Uterus (tissue), 4 donors: ENCODE measurements at places on chromosomes 3 and 15. TPM values are rescaled to one million over a fixed set of nuclear protein-coding genes. Genes with fewer than 3 reads are reported as not detected.
A peak's percentile ranks its signal among the peaks of the same experiment; 100 is the strongest.

DNA sequence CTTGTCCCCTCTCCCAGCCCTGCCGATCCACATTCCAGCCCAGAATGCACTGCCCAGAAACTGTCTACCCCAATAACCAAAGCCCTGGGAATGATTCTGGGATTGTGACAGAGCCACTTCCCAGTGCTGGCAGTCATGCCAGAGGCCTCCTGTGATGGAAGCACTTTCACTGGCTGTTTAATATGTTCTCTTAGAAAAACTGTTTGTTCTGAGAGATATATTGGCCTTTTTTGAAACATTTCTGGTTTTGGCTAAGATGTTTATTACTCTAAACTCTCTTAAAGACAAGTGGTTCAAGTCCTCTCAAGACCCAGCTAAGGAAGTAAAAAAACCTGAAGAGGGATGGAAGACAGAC, 74.0 kb upstream of the HACD2 start:
- peak; percentile 50 for DNase-seq
- H3K27ac ChIP-seq = peak overlapping the region; percentile 96
- H3K4me3 ChIP-seq = no peak overlapping the region
- no peaks in the 10 kb centered on the region for H3K27me3 ChIP-seq

GRCh38 chr3:78761126-78761525, 1006.7 kb downstream of the ROBO1 start:
- DNase-seq = no peak
- H3K27ac ChIP-seq = no peak overlapping the region
- no peak overlapping the region for H3K4me3 ChIP-seq

DNA sequence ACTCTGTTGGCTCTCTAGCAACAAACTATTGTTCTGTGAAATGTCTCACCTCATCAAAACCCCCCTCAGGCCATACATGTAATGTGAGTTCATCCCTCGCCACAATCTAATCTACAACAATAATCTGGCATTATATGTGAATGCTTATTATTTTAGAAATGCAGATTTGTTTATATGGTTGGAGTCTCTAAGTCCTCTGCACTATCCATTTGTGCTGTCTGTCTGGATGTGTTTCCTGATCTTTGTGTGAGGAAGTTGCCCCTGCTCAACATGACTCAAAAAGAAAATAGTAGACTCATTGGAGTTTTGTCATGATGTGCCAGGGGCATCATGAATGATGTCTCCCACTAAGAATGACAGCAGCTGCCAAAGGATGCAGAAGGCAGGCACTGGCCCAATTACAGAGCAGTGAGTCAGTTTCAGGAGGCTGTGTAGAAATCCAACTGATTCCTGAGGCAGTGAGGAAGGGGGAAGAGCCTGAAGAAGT, 161.6 kb upstream of the PDZRN3 start:
- no peaks in the 10 kb centered on the region for H3K36me3 ChIP-seq
- peak; percentile 65 for DNase-seq
- no peak overlapping the region for H3K4me3 ChIP-seq
- H3K4me1 ChIP-seq = no peaks in the 10 kb centered on the region
- H3K27ac ChIP-seq = peak overlapping the region; percentile 77

- peak; percentile 37 for DNase-seq
- H3K4me1 ChIP-seq = no peaks in the 10 kb centered on the region
- no peaks in the 10 kb centered on the region for H3K36me3 ChIP-seq
- peak overlapping the region; percentile 27 for H3K27ac ChIP-seq
- peak overlapping the region; percentile 76 for H3K4me3 ChIP-seq
- no peaks in the 10 kb centered on the region for H3K27me3 ChIP-seq
Observed at GRCh38 chr3:139935866-139936817, 1.2 kb downstream of the CLSTN2 start.

DNA sequence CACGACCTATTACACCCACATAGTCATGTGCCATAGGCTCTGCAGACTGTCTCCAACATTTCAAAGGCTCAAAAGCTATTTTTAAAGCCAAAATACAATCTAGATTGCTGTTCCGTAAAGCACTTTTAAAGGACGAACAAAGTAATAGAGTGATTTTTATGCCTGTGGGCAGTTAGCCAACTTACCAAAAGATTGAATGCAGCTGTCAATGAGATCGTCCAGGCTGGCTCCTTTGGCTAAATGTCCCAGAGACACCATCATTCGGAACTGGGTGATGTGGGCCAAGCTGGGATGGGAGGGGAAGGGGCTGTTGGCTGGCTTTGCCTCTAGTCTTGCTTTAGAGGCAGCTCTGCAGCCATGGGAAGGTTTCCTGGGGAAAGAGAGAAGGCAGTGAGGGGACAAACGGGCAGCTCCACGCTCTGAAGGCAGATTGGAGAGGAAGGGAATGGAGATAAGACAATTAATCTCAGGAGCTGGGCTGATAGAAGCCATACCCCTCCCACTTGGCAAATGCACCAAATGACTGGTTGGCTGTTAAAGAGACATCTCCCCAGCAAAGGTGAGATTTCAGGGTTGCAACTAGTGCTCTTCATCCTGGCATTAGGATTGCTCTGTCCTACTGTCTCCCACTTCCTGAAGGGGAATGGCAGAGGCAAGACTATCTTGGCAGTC, 4.8 kb downstream of the RASGRP1 start:
- DNase-seq = no peak
- H3K4me3 ChIP-seq = no peak overlapping the region
- H3K27ac ChIP-seq = no peak overlapping the region

GRCh38 chr3:52784021-52784621, 6.7 kb downstream of the ITIH1 start:
- peak; percentile 7 for DNase-seq
- H3K36me3 ChIP-seq = no peaks in the 10 kb centered on the region
- H3K27me3 ChIP-seq = no peaks in the 10 kb centered on the region
- no peak overlapping the region for H3K27ac ChIP-seq
- H3K4me3 ChIP-seq = no peak overlapping the region

DNA sequence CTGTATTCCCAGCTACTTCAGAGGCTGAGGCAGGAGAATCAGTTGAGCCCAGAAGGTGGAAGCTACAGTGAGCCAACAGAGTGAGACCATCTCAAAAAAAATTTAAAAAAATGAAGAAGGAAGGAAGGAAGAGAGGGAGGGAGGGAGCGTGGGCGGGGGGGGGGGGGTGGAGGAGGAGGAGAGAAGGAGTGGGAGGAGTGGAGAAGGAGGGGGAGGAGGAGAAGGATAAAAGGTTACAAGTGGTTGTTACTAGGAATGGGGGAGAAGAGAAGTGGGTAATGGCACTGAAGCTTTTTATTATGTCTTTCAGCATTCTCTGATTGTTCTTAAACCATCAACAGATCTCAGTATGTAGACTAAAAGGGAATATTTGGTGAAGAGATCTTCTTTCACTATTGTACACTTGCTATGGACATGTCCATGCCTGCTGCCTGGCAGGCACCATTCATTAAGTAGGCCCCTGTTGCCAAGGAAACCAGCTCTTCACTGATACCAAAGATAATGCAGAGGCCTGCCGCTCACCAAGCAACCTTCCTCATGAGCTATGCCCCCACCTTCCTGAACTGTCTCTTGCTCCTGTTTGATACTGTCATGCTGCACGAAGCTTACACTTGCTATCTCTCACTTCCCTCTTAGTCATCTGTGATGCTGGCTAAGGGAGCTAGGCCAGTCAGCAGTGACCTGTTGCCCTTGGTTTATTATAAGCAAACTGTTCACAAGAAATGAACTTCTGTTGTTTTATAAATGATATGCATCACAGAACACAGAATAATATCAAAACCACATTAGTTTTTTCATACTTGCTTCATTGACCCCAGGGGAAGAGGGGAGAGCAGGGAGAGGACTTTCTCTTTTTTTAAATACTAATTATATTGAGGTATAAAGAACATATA, 23.1 kb downstream of the EPM2AIP1 start:
- H3K36me3 ChIP-seq = no peaks in the 10 kb centered on the region
- H3K27me3 ChIP-seq = no peaks in the 10 kb centered on the region
- no peak for DNase-seq
- no peaks in the 10 kb centered on the region for H3K4me1 ChIP-seq
- H3K27ac ChIP-seq = no peak overlapping the region
- H3K4me3 ChIP-seq = no peak overlapping the region

GRCh38 chr3:130853581-130853980, 40.3 kb upstream of the ATP2C1 start:
- no peak overlapping the region for H3K27ac ChIP-seq
- no peak overlapping the region for H3K4me3 ChIP-seq
- no peaks in the 10 kb centered on the region for H3K4me1 ChIP-seq
- DNase-seq = no peak
- no peaks in the 10 kb centered on the region for H3K36me3 ChIP-seq

DNA sequence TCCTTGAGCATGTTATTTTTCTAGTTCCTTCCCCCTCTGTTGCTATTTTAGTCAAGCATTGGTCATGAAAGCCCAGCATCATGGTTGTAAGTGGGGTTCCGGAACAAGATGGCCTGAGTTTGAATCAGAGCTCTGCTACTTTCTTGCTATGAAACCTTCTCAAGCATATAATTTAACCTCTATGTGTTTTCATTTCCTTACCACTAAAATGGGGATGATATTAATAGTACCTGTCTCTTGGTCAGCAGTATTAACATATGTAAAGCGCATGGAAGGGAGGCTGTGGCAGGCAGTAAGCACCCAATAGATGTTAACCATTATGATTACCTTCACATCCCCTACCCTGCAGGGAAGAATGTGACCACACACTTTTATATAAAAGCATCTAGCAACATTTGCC, 14.3 kb upstream of the SPRED1 start:
- H3K36me3 ChIP-seq = no peaks in the 10 kb centered on the region
- H3K4me1 ChIP-seq = no peaks in the 10 kb centered on the region
- H3K4me3 ChIP-seq = no peak overlapping the region
- no peak overlapping the region for H3K27ac ChIP-seq
- H3K27me3 ChIP-seq = no peaks in the 10 kb centered on the region

DNA sequence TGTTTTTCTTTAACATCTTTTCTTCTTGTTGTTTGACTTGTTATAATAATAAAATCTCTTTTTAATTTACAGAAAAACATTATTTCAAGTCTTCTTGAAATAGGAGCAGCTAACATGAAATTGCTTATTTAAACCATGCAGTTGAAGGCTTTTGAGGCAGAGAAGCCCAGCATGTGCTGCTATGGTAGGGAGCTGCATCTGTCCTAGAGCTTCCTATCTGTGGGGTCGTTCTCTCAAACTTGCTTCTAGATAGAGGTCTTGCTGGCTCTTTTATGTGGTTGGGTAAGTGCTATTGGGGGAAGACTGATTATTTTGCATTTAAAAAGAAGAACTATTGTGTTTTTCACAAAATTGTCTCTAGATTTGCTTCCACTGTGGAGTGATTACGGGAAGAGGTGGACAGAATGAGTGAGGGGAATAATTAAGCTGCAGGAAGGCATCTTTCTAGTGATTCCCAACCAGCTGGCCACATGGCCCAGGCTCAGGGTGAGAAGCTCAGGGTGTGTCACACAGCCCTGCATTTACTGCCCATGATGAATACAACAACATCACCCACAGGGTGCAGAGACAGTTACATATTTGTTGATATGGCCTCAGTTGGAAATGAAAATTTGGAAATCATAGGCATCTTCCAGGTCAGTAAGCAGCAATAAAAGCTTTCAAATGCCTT, 98.7 kb downstream of the CHST2 start:
- H3K36me3 ChIP-seq = no peaks in the 10 kb centered on the region
- no peak for DNase-seq
- no peaks in the 10 kb centered on the region for H3K27me3 ChIP-seq
- H3K4me1 ChIP-seq = no peaks in the 10 kb centered on the region
- no peak overlapping the region for H3K27ac ChIP-seq

- no peaks in the 10 kb centered on the region for H3K27me3 ChIP-seq
- H3K4me1 ChIP-seq = no peaks in the 10 kb centered on the region
- no peak overlapping the region for H3K4me3 ChIP-seq
- H3K36me3 ChIP-seq = no peaks in the 10 kb centered on the region
- H3K27ac ChIP-seq = no peak overlapping the region
Observed at GRCh38 chr3:171967137-171967783, 72.1 kb upstream of the FNDC3B start.

- no peak overlapping the region for H3K4me3 ChIP-seq
- H3K27me3 ChIP-seq = no peaks in the 10 kb centered on the region
- no peak for DNase-seq
- peak overlapping the region; percentile 59 for H3K27ac ChIP-seq
Observed at GRCh38 chr15:50134524-50135024, 15.5 kb upstream of the ATP8B4 start.

DNA sequence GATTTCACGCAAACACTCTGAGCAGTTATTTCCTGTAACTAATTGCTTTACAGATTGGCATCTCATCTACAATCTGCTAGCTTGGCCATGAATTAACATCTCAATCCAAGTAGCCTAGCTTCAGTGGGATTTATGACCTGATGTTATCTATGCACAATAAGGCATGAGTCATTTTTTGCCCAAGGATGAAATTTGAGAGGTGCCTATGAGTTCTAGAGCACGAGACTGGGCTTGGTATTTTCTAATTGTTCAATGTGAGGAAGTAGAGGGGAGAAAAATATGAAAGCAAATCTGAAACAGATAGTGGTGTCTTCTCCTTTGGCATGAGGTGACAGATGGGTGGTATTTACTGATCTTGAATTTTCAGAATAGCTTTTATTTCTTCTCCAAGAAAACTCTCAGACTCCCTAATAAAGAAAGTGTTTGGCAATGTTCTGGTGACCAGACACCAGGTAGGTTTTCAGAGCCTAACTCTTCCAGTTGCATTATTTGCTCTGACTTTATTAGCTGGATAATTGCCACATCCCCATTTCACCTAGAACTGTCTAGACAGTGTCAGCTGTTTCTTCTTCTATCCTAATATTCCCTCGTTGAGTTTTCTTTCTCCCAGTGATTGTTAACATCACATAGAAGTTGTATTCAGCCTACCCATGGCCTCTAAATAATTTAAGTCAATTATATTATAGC, 301.0 kb upstream of the UMPS start:
- peak overlapping the region; percentile 29 for H3K27ac ChIP-seq
- no peak for DNase-seq
- H3K27me3 ChIP-seq = no peaks in the 10 kb centered on the region
- H3K4me3 ChIP-seq = no peak overlapping the region
- H3K36me3 ChIP-seq = no peaks in the 10 kb centered on the region

GRCh38 chr15:51114437-51115119, 19.9 kb upstream of the TNFAIP8L3 start:
- no peaks in the 10 kb centered on the region for H3K4me1 ChIP-seq
- no peak overlapping the region for H3K27ac ChIP-seq
- no peaks in the 10 kb centered on the region for H3K36me3 ChIP-seq
- no peaks in the 10 kb centered on the region for H3K27me3 ChIP-seq

GRCh38 chr3:160765211-160765610, 9.2 kb downstream of the PPM1L start:
- DNase-seq = no peak
- H3K27me3 ChIP-seq = no peaks in the 10 kb centered on the region
- no peaks in the 10 kb centered on the region for H3K4me1 ChIP-seq
- no peaks in the 10 kb centered on the region for H3K36me3 ChIP-seq
- H3K27ac ChIP-seq = no peak overlapping the region

DNA sequence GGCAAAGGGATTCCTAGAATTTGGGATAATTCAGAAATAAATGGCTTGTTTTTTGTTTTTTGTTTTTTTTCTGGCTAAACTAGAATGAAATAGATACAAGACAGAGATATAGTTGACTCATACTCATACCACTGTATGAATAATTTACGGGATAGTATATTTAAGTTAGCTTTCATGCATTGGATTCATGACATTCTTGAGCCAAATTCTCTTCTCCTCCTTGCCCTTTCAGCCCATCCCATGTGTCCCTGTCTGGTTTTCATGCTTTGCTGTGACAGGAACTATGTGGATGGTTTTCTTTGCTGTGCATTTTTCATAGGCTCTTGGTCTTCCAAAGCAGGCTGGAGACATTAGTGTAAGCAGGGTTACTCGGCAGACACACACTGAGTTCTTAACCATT, 66.6 kb upstream of the UMPS start:
- H3K4me3 ChIP-seq = no peak overlapping the region
- H3K27me3 ChIP-seq = no peaks in the 10 kb centered on the region
- DNase-seq = no peak
- no peaks in the 10 kb centered on the region for H3K4me1 ChIP-seq
- H3K27ac ChIP-seq = no peak overlapping the region
- H3K36me3 ChIP-seq = no peaks in the 10 kb centered on the region

Gene PLSCR1
- total RNA-seq = 154 TPM

Gene ACAN
- 6.9 TPM for total RNA-seq

Gene NDN
- 64.6 TPM for total RNA-seq

Gene CCR9
- total RNA-seq = not detected

Gene GOLGA8G
- not detected for total RNA-seq

Gene CCDC54
- not detected for total RNA-seq
